Coronary artery (tissue), 2 donors: ENCODE measurements at places on chromosomes 4 and X.

- no peak for DNase-seq
Observed at GRCh38 chr4:184101711-184102110, 116.0 kb downstream of the ENPP6 start.

- no peak for DNase-seq
Observed at GRCh38 chrX:15468036-15468435, 25.1 kb downstream of the PIR start.

GRCh38 chr4:104205116-104205515 is 289.6 kb downstream of the CXXC4 start:
- no peak for DNase-seq

DNA sequence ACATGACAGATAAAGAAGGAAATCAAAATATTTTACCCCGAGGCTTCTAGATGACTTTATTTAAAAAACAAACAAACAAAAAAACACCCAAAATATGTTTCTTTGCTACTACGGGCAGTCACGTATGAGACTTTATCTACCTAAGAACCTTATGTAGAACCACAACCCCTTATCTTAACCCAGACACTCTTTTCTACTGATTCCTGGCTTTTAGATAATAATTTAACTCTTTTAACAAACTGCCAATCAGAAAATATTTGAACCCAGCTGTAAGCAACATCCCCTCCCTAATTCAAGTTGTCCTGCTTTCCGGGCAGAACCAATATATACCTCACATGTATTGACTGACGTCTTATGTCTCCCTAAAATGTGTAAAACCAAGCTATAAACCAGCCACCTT is 15.4 kb downstream of the ELOVL6 start:
- DNase-seq = no peak

DNA sequence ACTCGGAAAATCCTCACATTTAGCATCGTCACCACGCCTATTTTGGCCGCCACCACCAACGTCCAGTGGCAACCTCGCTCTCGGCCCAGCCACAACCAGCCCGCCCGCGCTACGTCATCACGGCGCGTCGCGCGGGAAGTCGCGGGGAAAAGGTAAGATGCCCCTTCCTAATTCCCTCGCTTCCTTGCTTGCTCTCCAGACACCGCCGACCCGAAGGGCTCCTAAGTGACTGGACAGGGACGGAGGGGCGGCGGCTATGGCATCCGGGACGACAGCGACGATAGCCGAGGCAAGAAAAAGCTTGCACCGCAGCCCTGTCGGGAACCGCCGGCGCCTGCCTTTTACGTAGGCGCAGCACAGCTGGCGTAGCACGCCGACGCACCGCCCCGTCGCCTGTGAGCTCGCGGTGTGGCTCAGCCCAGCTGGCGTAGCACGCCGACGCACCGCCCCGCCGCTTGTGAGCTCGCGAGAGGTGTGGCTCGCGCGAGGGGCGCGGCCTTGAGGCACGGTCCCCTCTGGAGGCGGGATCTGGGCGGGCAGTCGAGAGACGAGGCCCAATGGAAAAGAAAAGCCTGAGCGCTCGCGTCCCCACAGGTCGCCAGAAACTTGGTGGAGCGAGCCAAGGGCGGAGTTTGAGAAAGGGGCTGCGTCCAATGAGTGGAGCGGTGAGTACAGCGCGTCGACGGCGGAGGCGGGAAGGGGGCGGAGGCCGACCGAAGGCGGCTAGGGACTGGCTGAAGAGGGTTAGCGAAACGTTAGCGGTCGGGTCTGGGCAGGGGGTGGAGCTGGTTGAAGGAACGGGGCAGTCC is at the start of gene HDAC6:
Gene HDAC6, plus strand, starts transcription at position 788 of the 809 bp plus-strand sequence. CDS start 626 bp downstream, outside the sequence.
- DNase-seq = peak; percentile 97

DNA sequence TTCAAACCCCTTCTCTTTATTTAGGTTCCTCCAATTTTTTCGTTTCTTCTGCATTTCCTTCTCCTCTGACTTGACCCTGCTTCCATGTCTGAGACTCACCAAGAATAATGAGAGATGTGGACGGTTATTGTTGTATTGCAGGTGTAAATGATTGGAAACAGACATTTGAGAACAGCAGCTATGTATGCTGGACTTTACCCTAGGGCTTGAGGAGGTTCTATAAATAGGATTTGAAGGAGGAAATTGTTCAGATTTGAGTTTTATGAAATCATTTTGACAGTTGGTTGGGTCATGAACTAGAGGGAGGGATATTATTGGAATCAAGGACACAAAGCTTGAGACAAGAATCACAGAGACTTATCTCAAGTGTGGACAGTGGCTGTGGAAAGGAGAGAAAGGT is 614.6 kb upstream of the CPEB2 start:
- DNase-seq = no peak

- DNase-seq = no peak
Observed at GRCh38 chr4:174870311-174870710, 41.3 kb upstream of the GLRA3 start.

DNA sequence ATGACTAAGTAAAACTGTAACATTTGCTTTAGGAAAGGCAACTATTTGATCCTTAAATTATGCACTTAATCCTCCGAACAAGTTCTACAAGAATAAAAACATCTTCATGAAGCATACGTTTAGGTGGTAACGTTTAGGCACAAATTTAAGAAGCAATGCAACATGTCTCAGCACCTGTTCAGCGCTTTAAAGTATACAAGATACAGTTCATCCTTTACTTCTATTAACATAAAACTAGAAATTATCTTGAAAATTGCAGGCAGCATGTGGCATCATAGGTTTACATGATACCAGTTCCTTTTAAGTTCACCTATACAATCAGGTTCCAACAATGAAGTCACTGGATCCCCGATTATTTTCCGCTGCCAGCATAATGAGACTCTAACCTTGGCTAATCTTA is 1.5 kb downstream of the PLA2G12A start:
- DNase-seq = no peak

GRCh38 chr4:7323872-7324650 is 110.7 kb downstream of the PSAPL1 start:
- no peak for DNase-seq

GRCh38 chr4:113773014-113773413 is 11.5 kb upstream of the CAMK2D start:
- no peak for DNase-seq

GRCh38 chrX:35785075-35785474 is 13.1 kb upstream of the MAGEB16 start:
- no peak for DNase-seq

GRCh38 chrX:3250966-3251365 is 95.5 kb downstream of the MXRA5 start:
- no peak for DNase-seq

DNA sequence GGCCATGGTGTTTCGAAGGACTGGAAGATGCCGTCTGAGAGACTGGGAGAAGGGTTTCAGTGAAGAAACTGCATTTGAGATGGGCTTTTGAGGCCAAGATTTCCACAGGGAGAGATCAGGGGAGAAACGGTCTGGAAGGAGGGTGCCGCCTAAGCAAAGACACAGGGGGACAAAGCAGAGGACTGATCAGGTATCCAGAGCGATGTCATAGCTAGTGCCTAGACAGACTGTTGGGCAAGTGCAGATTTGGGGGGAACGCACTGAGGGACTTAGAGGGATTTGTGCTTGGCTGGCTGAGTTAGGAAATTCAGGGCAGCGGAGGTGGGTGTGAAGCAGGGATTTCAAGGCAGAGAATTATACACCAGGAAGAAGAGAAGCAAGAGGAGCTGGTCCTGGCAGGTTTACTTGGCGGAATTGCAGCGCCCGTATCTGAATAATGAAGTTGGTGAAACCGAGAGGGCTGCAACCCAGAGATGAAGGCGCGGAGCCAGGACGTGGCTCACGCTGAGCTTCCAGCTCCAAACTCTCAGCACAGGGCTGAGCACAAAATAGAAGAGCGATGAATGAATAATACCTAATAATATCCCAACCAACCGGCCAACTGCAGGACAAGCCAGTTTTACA is 106.9 kb downstream of the MAML3 start:
- peak; percentile 80 for DNase-seq

DNA sequence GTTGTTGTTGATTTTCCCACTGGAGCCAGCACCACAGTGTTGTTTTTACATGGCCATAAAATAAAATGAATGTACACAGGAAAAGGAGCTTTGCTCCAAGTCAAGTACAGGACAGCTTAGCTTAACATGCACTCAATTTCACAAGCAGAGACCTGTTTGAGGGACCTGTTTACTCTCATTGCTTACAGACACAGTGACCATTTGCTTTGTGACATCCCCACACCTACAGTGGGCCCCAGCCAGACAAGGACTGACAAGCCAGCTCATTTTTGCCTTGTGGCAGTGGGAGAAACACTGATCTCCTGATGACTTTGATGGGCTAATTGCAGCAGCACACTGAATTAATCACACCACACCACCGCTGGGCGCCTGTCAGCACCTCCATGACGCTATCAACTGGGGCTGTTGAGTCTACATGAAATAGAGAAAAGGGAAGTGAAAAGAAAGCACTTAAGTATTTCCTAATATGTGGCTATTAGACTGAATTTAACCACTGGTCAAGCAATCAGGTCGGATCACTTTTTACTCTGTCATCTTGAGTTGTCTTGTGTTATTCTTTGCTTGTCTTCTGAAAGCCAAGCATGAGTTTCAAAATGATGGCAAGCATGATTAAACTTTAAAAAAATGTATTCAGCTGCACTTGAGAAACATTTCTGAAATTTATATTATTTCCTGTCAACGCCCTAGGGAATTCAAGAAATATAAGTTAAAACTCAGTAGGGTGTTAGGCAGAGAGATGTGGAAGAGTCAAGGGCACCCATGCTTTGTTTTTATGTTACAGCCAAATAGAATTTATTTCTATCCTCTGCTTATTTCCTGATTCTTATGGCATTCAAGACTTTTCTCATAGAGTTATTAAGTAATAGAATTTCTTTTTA is 557.7 kb downstream of the RAB28 start:
- no peak for DNase-seq

- DNase-seq = no peak
Observed at GRCh38 chr4:27050731-27051130, 190.1 kb downstream of the STIM2 start.

- DNase-seq = no peak
Observed at GRCh38 chr4:7235030-7235380, 42.7 kb downstream of the SORCS2 start.

DNA sequence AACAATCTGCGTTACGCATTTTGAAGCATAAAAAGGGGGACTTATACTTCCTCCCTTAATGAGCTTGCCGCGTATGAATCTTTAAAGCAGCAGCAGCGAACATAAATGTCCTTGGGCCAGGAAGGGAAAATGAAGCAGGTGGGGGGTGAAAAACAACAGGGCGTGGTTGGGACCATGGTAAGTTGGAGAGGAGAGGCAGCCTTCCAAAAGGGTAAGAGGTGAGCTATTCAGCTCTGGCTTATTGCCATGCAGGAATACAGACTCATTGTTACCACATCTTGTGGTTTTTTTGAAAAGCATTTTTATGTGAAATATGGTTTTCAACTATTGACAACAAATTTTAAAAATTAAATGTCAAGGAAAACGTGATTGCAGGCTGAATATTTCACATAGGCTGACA is 710.7 kb upstream of the FAM241A start:
- DNase-seq = no peak

DNA sequence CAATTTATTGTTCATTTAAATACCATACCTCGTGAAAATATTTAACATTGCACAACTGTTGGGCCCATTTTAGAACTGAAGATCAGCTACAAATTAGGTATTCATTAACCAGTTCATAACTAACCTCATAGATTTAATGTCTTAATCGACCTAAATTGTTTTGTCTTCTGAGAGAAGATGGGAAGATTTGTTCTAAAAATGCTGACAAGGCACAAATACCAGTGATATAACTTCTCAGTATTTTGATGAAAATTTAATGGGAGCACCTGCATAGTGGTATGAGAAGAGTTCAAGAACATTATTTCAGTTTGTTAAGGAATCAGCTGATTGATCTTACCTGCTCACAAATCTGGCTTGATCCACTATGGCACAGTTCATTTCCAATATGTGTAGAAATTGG is 33.9 kb downstream of the POF1B start:
- no peak for DNase-seq

DNA sequence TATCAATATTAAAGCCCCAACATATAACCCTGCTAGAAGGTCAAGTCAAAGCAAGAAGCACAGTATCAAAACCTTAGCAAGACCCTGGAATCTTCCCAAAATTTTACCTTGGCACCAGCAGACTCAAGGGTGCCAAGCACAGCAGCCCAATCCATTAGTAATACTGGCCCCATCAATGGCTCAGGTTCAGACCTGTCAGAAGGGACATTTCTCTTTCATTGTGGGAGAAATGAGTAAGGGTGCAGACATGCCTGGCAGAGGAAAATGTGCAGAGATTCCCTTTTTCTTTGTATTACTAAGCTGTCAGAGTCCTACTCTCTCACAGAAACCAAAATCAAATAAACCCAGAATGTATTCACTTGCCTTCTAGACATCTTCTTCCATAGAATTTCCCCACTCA is 203.9 kb downstream of the EVC2 start:
- no peak for DNase-seq

DNA sequence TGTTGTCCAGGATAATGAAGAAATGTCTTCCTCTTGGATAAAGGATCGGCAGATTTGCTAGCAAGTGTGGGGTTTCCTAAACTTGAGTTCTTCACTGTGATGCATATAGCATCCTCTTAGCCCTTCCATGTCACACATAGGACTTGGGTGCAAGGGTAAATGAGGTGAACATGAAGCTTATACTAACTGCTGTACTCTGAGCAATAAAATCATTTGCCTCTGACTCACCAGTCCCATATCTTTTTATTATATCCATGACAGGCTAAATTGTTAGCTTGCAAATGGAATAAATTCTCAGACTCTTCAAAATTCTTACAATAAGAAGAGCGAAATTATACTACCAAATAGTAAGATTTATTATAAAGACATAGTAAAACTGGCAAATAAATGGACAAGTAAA is 14.7 kb upstream of the TBC1D1 start:
- no peak for DNase-seq

DNA sequence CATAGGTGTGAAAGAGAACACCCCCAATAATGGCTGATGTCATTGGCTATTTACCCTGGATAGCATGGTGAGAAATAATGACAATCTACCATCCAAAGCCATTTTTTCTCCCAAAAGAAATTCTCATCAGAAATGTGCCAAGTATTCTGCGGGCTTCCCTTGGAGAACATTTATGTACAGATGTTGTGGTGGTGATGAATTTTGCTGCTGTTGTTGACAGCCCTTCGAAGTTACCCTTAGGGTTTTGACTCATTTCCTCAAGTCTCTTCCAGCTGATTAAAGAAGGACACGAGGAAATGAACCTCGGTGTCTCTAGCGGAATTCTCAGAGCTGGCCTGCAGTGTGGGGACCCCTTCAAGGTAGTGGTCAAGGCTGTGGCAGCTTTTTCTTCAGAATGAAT is 3.4 kb downstream of the KIT start:
- DNase-seq = no peak

GRCh38 chrX:38149016-38149415 is 71.7 kb downstream of the SRPX start:
- no peak for DNase-seq

DNA sequence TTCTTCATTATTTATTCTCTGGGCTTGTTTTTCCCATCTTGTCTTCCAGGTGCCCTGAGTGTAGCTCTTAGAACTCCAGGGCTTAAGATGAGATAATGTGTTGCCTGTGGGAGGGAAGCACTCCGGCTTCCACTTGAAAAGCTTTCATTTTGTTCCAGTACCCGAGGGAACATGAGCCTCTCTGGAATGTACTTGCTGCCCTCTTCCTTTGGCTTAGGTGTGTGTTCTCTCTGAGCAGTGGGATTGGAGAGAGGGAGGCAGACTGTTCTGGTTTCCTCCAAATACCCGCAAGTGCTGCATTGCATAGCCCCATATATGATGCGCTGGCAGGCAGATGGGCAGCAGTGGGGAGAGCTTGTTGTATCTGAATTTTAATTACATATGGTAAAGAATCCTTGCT is 861 bp upstream of the DTHD1 start:
- no peak for DNase-seq
